ENCODE measurements at places on chromosomes 11 and 22. TPM values are rescaled to one million over a fixed set of nuclear protein-coding genes. Genes with fewer than 3 reads are reported as not detected.

The L3MBTL2 gene
- total RNA-seq, result 19.9 TPM

The JAML gene
- total RNA-seq, result 58.8 TPM

The RASGRP2 gene
- total RNA-seq, result 38.1 TPM

The NXPE2 gene
- total RNA-seq, result 0.05 TPM

The OR52N4 gene
- total RNA-seq, result 0.09 TPM
